ENCODE measurements at places on chromosomes 7 and 10.

- DNase-seq, result no peak
Observed at GRCh38 chr7:74307738-74308505, 18.7 kb downstream of the CLIP2 start.

- no peak for DNase-seq
Observed at GRCh38 chr7:67547183-67547907, 550.7 kb downstream of the TYW1 start.

DNA sequence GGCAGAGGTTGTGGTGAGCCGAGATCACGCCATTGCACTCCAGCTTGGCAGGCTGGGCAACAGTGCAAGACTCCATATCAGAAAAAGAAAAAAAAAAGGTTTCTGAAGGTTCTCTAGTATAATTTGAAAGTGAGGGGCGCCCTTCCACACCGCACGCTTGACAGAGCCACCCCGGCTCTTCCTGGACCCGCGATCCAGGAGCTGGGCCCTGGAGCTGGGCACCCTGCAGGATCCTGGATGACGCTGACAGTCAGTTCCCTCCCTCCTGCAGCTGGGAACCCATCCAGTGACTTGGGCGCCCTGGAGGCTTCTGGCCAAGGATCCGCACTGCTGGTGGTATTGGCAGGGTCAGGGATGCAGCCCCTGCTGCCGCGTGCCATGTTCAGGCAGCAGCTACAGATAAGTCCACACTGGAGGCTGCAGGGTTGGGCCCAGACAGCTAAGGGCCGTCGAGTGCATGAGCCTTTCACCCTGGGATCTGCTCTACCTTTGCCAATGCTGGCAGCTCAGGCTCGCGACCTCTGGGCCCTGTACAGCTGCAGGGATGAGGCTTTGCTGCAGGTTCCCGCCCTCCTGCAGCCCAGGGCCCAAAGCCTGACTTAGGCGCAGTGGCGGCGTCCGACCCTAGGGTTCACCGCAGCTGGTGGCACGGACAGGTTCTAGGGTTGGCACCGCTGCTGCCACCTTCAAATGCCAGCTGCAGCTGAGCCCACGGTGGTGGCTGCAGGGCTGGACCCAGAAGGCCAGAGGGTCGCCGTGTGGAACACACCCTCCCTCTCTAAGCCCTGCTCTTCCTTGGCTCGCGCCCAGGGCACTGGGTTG lies 110.2 kb downstream of the OR13A1 start:
- no peak for DNase-seq

- DNase-seq, result no peak
Observed at GRCh38 chr7:47095946-47096345, 486.0 kb downstream of the TNS3 start.

DNA sequence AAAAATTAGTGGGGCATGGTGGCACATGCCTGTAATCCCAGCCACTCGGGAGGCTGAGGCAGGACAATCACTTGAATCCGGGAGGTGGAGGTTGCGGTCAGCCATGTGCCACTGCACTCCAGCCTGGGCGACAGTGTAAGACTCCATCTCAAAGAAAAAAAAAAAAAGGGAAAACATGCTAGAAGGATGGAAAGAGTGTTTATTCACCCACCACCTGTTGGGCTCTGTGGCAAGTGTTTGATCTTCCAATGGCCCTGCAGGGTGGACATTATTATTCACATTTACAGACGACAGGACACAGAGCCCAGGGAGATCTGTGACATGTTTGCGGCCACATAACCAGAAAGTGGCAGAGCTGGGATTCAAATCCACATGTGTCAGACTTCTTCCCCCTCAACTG lies 33.2 kb upstream of the SMARCD3 start:
- no peak for DNase-seq

GRCh38 chr7:45161138-45161537 lies 3.5 kb downstream of the RAMP3 start:
- no peak for DNase-seq
